ENCODE measurements at places on chromosomes 2 and 18.
A peak's percentile ranks its signal among the peaks of the same experiment; 100 is the strongest.

DNA sequence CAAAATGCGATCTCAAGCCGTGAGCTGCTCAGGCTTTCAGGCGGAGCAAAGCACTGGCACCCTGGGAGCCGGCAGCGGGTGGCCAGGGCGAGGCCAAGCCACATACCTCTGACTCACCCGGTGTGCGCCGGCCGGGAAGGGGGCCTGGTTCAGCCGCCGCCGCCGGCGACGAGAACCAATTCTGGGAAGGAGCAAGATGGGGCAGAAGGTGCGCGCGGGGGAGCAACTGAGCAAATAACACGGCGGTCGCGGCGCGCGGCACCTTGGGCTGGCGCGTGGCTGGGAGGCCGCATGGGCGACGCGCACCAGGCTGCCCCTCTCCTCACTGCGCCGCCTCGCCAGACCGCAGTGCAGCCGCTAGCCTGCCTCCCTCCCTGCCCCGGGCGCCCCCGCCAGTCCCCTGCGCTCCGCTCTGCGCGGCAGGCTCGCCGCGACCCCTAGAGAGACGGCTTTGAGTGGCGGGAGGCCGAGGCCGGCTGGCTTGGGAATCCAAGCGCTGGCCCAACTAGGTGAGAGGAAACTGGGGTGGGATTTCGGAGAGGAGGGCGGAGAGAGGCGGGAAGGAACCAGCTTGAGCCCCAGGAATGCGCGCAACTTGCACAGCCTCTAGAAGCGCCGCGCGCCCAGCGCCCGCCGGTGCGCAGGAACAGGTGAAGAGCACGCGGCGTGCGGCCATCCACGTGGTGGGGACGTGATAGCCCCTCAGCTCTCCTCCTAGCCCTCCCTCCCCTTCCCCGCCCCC lies 3.2 kb downstream of the NRP2 start:
- DNase-seq = no peak

DNA sequence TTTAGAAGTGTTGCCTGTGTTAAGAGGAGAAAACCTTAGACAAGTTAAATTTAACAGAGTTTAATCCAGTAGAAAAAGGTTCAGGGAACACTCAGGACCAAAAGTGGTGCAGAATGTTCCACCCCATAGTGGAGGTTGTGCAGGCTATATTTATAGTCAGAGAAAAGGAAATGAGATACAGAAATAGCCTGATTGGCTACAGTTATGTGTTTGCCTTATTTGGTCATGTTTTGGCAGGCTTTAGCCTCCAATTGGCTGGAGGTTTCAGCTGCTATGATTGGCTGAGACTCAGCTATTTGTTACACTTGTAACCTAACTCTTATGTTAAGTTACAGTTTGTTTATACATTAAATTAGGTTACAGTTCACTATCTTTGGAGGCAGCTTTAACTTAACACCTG lies 4.2 kb downstream of the STAMBP start:
- no peak for DNase-seq

DNA sequence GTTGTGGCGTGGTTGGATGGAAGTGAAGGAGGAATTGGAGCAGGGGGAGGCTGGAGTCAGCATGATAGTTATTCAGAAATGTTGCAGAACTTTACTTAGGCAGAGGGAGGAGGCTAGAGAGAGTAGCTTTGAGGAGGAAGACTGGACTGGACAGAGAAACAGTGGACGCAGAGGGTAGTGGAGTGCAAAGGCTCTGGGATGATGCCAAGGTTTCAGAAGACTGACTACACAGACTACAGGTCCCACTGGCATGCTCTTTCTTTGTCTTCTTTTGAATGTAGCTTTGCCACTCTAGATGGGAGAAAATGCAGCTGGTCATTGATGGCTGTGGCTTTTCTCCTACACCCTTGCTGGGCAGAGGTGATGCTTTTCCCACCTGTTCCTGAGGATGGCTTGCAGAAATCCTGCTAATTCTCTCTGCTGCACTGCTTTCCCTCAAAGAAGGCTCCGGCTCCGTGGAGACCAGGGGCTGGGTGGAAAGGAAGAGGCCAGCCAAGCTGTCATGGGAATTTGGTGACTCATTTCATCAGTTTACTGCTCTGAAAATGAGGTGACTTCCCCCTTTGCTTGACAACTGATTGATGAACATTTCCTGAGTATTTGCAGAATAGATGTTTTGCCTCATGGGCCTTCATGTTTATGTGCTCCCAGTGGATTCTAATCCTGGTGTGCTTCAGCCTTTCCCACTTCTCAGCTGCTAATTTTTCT lies 42.4 kb downstream of the MEIS1 start:
- DNase-seq = no peak

DNA sequence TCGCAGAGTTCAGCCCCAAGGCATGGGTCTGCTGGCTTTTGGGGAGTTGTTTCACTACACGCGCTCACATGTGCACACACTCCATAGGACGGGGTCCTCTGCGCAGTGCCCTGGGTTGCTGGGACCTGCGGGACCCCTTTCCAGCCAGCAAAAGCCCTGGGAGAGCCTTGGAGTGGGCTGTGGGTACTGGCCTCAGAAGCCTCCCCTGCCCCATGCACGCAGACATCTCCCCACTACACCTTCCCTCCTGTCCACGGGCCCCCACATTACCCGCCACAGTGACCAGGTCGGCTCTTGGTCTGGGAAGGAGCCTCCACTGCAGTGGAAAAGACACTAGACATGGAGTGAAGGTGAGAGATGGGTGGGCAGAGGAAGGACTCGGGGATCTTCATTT lies 48.5 kb downstream of the FAM168B start:
- no peak for DNase-seq

GRCh38 chr2:25309402-25309801 lies 32.3 kb downstream of the DNMT3A start:
- DNase-seq = peak; percentile 74

DNA sequence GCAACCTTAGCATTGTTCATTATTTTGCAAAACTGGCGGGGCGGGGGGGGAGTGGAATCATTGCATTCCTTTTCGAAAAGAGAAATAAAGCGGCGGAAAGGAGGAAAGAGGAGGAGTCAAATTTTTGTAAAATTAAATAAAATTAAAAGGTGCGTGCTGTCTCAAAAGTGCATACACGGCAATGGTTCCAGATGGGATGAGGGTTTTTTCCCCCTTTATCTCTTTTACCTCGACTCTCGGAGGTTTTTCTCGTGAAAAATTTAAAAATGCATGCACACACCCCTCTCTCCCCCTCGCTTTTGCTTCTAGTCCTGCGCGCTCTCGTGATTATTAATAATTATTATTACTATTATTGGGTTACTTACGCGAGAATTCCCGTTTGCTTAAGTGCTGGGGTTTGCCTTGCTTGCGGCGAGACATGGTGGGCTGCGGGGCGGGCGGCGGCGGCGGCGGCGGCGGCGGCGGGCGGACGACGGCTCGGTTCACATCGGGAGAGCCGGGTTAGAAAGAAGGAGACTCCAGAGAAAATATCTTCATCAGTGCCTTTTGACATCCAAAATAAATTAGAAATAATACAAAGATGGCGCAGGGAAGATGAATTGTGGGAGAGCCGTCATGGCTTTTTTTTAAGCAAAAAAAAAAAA lies 481 bp downstream of the BCL11A start:
- DNase-seq = no peak

DNA sequence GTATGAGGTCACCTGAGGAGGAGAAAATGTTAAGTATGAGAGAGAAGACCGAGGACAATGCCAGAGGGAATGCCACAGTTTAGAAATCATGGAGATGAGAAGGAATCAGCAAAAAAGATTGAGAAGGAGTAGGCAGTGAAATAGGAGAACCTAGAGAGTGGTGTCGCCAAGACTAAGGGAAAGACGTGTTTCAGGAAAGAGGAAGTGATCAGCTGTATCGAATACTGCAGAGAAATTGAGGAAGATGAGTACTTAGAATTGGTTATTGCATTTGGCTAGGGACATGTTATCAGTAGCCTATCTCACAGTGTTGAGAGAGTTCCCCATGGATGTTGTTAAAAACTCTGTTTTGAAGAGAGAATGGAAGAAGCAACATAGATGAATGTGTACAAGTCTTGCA lies 112.3 kb downstream of the GALNT1 start:
- no peak for DNase-seq
